ENCODE measurements at places on chromosomes 7 and 10.

DNA sequence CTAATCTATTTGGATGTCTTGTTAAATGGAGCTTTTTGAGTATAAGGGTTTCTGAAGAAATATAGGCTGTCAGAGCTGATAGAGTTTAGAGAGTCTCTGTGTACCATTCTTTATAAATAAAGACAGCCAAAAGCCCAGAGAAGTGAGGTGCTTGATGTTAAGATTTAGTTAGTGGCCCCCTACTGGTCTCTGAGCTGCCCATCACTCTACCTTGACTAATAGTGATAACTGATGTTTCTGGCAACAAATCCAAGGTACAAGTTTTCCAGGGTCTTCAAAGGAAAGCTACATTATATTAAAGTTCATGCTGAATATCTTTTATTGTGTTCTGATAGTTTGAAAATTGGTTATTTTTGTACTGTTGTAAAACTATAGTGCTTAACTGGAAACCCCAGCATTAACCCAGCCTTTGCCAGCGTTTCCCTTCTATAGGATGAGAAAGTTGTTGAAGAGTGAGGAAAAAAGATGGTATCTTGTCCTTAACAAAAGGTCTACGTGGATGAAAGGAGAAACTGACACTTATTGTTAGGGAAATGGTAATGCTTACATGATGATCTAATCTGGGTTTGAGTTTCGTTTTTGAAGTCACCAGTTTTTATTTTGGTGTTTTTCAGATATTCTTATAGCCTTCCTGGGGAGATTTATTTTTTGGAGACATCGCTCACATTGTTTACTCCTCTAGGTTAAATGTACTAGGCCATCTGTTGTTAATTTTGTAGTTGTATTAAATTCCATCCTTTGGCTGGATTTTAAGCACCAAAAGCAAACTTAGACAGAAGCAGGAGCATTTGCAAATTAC, 79.0 kb downstream of the AUTS2 start:
- no peak for DNase-seq

GRCh38 chr7:151389096-151389767, 20.6 kb downstream of the WDR86 start:
- DNase-seq = no peak

GRCh38 chr10:46545861-46546590, 10.4 kb downstream of the GPRIN2 start:
- no peak for DNase-seq

DNA sequence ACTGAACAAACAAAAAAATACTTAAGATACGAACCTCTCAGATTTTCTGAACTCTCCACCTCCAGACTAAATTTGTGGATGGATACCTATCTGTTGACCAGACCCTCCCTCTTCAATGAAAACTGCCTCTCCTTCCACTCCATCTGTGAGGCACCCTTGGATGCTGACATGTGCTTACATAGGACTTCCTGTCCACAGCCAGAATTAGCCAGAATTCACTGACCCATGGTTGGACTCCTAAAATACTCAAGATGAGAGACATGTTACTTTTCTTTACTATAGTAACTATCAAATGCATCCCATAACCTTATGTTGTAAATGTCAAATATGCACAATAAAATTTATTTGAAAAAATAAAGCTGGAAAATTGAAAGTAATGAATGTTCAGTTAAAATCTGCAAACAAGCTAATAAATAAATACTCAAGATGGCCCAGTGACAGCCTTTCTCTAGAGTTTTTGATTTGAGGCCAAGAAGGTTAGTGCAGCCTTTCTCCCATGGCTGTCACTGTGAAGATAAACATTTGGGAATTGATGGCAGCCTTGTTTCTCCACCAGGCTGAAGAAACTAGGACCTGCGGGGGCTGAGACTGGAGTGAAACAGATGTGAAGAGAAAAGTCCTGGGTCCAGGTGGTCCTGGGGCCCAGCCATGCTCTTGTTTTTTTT, 287.0 kb downstream of the ZEB1 start:
- DNase-seq = no peak

GRCh38 chr10:132909491-132910071, 32.8 kb downstream of the CFAP46 start:
- no peak for DNase-seq

GRCh38 chr7:121046893-121047468, 58.5 kb downstream of the CPED1 start:
- no peak for DNase-seq

DNA sequence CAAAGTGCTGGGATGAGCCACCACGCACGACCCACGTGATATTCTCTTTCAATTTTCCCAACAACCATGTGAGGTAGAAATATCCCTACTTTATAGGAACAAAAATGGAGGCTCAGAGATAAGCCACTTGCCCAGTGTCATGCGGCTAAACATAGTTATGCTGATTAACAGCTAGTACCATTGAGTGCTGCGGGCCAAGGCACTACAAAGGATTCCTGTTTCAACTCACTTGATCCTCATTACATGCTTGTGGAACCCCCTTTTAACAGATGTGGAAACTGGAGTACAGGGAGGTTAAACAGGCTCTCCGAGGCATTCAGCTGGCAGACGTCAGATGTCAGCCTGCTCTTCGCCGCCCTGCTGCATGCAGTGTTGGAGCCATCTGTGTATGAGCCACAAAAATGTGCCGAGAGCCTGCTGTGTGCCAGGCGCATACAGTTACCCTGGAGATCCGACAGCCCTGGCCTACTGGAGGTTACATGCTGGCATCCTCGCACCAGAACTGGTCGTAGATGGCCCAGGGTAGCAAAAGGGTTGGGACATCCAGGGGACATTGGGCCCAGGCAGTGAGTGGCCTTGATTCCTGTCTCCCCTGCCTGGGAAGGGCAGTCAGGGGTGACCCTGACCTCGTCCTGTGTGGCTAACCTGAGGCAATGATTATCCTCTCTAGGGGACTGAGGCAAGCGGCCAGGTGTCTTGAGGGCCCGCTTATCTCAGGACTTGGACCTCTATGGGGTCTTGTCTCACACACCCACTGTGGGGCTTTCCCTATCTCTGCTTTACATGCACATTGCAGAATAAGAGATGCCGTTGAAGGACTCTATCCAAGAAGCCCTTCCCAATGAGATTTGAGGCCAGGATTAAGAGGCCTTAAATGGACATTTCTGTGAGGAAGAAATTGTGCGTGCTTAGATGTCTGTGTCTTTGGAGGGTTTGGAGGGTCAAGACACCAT, 18.5 kb upstream of the SRGN start:
- no peak for DNase-seq

DNA sequence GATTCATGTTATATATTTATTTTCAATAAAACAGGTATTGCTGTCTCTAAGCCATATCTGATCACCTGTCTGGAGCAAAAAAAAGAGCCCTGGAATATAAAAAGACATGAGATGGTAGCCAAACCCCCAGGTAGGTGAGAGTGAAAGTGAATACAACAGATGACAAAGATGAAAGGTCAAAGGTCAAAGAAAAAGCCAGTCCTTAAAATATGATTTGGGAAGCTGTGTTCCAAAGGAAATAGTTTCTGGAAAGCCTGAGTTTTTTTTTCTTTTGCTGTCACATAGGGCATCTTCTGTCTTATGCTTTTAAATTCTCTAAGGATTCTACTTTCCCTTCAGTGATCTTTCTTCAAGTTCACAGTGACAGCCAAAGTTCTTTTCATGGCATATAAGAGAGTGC, 25.9 kb downstream of the ZNF107 start:
- DNase-seq = no peak

DNA sequence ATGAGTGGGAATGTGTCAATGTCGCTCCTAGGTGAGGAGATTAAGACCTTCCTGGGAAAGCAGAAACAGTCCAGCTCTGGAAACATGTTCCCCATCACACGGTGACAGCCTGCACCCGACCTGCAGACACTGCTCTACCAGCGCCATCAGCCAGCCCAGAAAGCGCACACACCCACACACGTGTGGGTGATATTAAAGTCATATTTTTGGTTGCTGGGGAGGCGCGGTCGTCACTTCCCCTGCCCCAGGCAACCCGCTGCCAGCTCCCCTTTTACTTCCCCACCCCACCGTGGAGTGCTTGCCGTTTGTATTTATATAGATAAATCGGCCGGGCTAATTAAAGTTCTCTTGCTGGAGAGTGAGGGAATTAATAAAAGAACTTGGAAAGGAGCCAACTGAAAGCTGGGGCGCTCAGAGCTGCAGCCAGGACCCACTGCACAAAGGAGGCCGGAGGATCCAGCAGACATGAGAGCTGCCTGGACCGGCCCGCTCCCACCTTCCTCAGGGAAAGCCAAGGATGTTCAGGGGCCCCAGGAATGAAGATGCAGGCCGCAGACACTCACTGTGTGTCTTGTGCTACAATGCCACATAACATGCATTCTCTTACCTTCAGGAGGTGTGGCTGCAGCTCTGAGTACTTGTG, 145.2 kb upstream of the UNC5B start:
- DNase-seq = no peak

GRCh38 chr10:113135025-113135424, 185.0 kb downstream of the TCF7L2 start:
- DNase-seq = no peak

- no peak for DNase-seq
Observed at GRCh38 chr10:308572-309085, 173.4 kb downstream of the ZMYND11 start.

DNA sequence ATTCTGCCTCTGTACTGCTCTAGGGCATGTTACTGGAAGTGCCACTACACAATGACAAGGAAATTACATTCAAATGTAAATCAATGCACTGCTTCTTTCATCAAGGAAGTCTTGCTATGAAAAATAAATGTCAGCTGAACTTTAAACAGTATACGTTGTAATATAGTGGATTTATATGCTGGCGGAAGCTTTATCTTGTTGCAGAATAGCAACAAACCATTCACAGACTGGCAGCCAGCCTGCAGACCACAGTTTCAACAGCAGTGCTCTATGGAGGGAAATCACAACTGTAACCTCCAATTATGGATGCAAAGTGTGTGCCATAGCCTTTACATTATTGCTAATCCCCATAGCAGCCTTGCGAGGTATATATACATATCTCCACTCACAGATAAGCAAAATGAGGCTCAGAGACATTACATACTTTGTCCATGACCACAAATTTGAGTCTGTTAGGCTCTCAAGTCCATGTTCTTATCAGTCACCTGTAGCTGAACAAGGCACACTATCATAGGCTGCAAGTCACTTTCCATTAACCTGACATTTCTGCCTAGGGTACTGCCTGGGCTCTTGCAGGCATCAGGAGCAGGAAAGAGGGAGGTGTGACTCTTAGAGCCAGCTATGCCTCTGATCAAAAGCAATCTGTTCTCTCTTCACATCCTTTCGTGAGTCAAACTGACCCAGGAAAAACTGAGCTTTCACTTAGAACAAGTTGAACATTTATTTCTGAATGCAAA, 22.6 kb downstream of the COL28A1 start:
- DNase-seq = no peak

DNA sequence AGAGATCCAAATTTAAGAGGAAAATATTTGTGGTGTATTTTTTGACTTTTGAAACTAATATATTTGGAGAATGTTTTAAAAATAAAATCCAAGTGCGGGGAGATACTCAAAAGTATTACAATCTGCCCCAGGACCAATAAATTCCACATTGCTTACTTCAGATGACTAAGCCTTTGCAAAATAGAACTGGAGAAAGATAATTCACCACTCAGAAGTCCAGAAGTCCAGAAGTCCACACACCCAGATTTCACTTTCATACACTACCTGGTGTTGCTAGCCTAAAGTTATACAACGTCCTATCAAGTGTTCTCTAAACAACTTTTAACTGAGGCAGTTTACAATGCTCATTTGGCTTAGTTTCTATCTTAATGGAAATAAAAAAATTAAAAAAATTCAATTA, 487.0 kb upstream of the SEMA3D start:
- no peak for DNase-seq

DNA sequence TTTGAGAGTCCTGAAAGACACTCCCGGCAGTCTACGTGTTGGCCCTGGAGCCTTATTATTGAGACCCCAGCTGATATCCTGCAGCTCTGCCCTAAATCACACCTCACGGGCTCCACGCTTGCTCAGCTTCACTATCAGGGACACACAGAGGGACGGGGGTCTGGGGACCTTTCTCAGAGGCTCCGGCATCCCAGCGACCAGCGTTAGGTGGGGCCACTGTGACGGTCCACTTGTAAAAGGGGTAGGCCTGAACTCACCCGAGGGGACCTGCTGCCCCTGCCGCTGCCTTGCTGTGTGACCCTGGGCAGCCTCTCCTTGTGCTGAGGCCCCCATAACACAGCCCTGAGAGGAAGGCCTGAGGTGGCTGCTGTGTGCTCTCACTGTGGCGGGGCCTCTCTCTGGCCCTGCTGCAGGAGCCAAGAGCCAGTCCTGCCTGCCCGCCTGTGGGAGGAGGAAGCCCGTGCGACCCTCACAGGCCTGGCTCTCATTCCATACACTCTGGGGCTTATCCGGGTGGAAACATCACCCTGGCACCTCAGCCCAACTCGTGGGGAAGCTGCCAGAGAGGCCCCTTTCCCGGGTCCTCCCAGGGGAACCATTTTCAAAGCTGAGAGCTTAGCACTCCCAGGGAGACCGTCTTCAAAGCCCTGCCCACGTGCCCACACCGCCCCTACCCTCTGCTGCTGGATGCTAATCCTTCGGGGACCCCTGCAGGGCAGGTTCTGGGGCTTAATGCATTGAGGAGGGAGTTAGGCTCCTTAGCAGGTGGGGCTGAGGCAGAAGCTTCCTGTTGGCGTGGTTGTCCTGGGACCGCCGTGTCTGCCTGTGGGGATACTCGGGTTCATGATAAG, 21.7 kb downstream of the AQP1 start:
- DNase-seq = no peak

GRCh38 chr10:3226960-3227744, 54.6 kb upstream of the PITRM1 start:
- DNase-seq = no peak

DNA sequence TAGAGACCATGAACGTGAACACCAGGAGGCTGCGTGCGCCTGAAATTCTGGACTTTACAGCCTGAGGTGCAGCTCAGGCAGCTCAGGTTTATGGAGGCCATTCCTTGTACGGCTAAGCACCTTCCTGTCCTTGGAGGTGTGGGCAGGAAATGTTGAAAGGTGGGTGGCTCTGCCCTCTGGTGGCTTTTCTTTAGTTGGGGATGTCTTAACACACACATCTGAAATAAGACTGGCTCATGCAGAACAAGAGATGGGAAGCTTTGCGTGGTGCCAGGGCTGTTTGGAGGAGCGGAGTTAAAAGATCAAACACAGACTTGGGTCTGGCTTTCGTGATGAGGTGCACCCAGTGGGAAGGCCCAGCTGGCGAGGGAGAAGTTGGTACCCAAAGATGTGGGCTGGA, 64.1 kb downstream of the DOCK1 start:
- no peak for DNase-seq

DNA sequence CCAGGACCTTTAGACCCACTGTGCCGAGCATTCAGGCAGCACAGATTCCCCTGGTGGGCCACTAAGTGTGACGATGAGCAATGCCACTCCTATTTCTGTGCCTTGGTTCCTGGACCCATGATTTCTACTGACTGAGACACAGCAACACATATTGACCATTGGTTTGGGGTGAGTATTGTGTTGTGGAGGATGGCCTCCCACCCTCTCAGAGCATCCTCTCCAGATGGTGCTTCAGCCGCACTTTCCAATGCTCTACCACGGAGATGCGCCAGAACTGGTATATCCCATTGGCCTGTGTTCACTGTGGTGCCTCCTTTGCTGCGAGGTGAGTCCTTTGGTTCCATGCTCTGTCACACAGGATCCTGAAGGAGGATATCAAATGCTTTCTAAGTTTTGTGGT, 10.1 kb upstream of the GDF10 start:
- DNase-seq = no peak
